ENCODE measurements at places on chromosomes 3 and 15.

DNA sequence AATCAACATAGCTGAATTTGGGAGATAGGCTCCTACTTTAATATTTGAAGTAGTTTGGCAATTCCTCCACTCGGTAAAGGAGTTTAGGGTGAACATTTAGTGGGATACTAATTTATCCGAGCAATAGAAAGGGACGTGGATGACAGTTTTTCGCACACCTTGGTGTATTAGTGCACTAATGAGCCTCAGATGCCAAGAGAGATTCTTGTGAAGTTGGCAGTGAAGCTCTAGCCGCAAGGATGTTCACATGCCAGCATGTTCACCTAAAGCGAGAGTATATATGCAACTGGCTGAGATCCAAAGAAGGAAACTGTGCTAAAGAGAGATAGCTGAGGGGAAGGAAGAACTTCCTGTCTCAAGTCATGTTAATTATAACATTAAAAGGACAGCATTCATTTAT, 58.5 kb downstream of the TGFBR2 start:
- no peak for DNase-seq

GRCh38 chr3:152183473-152183872, 85.3 kb upstream of the MBNL1 start:
- DNase-seq = no peak

GRCh38 chr3:64863226-64864212, 175.7 kb upstream of the ADAMTS9 start:
- no peak for DNase-seq

GRCh38 chr15:31464216-31465082, 137.8 kb downstream of the KLF13 start:
- no peak for DNase-seq

DNA sequence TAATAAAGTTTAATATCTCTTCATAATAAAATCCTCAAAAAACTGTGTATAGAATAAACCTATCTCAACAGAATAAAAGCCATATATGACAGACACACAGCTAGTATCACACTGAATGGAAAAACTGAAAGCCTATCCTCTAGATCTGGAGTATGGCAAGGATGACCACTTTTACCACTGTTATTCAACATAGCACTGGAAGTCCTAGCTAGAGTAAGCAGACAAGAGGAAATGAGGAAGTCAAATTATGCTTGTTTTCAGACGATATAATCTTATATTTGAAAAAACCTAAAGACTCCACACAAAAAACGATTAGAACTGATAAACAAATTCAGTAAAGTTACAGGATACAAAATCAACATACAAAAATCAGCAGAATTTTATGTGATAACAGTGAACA, 57.4 kb upstream of the DIPK2A start:
- no peak for DNase-seq

DNA sequence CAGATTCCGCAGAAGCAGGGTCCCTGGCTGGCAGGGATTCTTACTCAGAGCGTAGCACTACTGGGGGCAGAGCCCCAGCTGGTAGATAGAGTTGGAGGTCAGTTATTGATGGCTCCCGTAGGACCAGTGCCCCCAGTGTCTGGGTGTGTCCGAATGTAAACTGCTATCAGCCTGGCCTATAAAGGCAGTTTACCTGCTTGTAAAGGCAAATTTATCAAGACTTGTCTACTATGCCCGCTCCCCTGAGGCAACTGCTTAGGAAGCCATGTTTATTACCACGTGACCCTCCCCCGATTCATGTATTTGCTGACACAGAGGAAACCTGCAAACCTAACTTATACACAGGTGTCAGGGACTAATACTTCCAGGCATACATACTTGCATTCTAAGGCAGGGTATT, 607 bp upstream of the PPP1R14D start:
- no peak for DNase-seq

DNA sequence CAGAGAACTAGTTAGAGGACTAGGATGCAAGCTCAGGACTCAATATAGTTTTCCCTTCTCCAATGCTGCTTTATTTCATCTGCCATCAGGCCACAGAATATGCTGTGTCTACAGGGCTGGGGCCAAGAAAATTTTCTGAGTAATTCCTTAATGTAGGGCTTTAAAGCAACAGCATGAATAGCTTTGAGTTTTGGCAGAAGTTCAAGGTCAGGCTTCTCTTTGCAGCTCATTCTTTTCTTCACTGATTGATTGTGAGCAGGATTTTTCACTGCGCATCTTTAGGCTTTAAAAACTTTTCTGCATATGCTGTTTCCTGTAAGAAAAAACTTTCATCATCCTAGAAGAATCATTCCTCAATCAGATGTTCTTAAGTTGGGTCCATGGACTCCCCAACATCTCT, 4.6 kb downstream of the TMEM108 start:
- DNase-seq = no peak

- DNase-seq = no peak
Observed at GRCh38 chr3:111882799-111883198, 23.7 kb downstream of the PHLDB2 start.

DNA sequence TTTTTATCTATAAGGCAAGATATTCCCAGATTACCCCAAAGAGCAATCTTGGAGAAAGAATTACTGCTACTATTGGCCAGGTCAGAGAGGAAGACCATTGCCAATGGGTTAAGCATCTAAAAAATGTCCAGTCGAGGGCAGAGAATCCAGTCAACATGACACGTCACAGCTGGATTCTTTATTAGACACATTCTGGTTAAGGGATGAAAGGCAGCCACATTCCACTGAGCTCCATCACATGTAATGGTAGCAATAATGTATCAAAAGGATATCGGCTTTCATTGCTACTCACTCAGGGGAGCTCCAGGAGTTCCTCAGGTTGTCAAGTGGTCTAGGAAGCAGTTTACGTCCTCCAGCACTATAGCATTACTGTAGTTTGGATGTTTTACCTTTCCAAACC, 421.1 kb downstream of the PLOD2 start:
- no peak for DNase-seq

DNA sequence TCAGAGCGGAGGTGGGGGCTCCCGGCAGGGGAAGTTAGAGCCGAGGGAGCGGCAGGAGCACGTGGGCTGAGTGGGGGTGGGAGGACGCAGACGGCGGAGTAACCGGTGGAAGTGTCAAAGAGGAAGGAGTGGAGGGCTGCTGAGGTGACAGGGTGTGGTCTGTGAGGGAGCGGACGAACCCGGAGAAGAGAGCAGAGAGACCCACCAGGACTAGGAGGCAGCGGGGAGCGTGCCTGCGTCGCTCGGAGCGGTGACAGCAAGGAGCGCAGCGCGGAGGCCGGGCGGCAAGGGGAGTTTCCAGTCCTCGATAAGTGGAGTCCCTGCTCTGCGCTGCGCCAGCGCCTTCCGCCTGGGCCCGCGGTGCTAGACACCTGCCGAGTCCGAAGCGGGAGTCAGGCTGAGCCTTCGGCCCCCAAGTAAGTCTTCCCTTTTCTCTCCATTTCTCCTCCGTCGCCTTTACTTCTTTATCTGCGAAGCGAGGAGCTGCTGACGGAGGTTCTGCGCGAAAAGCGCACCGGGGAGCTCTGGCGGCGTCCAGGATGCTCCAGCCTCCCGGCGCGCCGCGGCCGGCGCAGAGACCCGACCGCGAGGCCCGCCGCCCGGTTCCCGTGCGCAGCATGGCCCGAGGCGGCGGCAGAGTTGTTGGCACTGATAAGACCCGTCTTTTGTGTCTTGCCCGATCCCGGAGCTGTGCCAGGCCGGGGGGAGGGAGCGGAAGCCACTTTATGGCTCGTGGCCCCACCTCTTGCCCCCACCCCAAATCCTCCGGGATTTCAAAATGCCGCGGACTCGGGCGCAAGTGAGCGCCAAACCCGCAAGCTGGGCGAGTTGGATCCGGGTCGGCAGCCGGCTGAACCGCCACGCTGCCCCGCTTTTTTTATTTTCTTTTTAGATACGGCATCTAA, 533.0 kb upstream of the SEMA6D start:
- DNase-seq = peak; percentile 47

- DNase-seq = no peak
Observed at GRCh38 chr3:195853036-195853435, 41.3 kb upstream of the MUC4 start.

DNA sequence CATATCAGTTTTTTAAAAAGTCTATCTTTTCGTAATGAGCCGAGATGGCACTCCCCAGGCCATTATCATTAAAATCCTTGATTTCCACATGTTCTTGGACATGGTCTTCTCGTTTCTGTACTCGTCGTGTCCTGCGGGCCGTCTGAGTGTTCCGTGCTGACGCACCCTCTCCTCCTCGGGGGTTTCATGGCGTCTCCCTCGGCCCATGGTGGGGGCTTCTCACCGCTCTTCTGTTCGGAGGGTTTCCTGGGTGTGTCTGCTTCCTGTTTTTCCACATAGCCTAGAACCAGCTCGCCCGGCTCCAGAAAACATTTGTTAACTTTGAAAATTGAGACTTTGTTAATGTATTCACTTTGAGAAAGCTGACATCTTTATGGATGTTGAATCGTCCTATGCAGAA, 92.7 kb downstream of the VGLL4 start:
- no peak for DNase-seq

GRCh38 chr3:15576475-15576874, 24.9 kb downstream of the HACL1 start:
- DNase-seq = no peak

- DNase-seq = peak; percentile 20
Observed at GRCh38 chr3:107106316-107106715, 270.9 kb upstream of the CCDC54 start.

- DNase-seq = no peak
Observed at GRCh38 chr15:59154243-59154642, 49.3 kb downstream of the CCNB2 start.

DNA sequence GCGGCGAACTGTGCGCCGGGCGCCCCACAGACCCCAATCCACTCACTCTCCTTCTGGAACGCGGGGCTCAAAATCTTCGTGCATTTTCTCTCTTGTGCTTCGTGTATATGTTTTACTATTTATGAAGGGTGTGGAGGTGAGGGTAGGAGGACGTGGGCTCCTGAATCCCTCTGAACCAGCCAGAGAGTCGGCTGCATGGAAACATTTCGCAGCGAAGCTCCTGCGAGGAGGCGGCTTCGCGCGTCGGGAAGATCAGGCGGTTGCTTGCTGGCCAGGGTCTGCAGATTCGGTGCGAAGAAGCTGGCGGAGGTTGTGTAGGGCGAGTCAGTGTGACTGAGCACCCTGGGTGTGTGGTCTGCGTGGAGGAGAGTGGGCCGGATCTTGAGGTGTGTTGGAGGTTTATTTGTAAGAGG, 1.1 kb downstream of the CNTN4 start:
- DNase-seq = no peak

DNA sequence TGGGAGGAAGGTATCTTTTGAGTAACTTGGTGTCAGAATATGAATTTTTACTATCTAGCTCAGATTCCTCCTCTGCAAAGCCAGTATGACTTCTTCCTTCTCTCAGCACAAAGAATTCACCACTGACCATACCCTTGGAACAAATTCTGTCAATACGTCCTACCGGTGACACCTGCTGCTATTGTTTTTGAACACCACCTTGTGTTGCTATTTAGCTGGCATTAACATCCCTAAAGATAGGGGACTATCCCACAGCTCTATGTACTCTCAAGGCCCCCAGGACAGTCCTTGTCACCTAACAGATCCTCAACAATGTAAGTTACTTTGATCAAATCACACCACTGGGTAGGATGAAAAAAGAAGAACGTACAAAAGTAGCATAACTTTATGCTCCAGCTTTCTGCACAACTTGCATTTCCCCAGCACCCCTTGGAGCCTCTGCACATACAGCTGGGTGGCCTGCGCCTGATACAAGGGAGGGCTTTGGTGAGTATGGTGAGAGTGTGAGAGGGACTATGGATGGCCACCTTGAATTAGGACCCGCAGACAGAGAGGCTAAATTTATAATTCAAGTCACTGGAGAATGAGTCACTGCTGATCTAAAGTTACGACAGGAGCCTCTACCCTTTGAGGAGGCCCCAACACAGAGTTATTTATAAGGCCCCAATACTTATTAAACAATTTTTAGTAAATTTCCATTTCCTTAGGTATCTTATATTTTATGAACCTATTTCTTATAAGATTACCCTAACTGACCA, 2.3 kb upstream of the COLQ start:
- no peak for DNase-seq

DNA sequence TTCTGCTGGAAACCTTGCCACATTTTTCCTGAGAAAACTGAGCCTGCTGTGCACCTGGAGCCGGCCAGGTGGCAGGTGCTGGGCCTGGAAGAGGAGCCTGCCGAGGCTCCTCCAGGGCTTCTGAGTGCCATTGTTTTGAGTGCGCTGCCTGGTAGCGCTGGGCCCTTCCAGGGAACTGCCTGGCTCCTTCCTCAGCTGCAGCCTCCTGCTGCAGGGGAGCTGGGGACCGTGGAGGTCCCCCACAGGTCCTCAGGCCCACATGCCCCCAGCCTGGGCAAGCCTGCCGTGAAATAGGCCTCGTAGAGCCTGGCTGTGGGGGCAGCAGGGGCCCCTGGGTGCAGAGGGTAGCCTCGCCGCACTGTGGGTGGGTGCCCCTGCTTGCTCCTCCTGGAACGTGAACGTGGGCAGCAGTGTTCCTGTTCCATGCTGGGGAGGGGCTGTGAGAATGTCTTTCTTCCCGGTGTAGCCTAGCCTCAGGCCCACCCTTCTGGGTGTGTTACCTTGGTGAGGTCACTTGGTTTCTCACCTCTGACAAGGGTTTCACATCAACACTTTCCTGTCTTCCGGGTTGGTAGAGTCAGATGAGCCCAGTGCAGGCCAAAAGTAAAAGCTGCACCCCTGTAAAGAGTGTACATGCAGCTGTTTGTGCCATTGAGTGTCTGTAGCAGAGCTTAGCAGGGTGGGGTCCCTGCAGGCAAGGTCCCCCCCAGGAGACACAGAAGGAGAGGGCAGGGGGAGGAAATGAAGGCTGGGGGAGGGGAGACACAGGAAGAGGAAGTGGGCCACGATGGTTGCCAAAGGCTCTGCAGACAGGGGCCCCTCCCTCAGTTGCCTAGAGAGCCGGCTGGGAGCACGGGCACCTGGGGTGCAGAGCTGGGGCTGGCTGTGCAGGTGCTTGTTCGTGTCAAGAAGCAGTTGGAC, 34.5 kb downstream of the KLF13 start:
- no peak for DNase-seq

DNA sequence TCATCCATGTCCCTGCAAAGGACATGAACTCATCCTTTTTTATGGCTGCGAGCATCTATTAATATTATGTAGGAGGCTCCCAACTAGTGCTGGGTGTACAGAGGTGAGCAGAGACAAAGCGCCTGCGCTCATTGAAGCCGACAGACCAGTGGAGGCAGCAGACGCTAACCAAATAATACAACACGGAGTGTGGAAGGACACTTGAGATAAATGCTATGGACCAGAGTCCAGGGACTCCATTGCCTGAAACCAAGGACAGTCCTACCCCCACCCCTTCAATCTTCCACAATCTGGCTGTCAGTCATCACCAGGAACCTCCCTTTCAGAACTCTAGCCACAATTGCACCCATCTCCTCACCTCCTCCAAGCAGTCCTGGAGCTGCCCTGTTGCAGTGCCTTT, 41.5 kb downstream of the KLHL6 start:
- DNase-seq = no peak

- DNase-seq = no peak
Observed at GRCh38 chr15:22942877-22943276, 37.3 kb downstream of the CYFIP1 start.

GRCh38 chr15:51448622-51449399, 107.4 kb downstream of the GLDN start:
- peak; percentile 7 for DNase-seq
